Esophagus squamous epithelium (tissue), 5 donors: ENCODE measurements at places on chromosomes 12 and 14.

DNA sequence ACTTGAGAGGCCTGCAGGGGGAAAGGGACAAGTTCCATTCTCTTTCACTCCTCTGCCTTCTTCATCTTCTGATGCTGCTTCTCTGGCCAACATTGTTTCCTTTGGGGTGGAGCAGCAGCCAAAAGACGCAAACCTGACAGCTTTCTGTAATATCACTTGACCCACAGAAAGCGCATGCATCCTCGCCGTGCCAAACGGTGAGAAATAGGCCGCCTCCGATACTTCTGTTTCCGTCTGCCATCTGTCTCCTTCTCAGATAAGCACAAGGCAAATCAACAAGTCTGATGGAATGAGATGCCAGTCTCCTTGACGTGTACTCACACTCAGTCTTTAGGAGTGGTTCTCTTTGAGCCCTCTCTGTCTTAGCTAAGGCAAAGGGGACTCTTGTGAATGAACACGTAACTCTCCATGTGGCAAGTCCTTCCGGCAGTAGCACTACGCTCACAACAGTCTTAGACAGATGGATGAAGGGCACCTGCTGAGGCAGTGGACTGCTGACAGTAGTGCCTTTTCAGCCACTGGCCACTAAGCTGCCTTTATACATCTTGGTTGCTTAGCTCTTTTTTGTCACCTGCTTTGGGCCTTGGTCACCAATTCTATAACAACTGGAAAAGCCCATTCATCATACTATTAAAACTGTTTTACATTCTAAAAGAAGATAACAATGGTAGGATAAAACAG lies 214.1 kb downstream of the FBXL14 start:
- no peak for DNase-seq

DNA sequence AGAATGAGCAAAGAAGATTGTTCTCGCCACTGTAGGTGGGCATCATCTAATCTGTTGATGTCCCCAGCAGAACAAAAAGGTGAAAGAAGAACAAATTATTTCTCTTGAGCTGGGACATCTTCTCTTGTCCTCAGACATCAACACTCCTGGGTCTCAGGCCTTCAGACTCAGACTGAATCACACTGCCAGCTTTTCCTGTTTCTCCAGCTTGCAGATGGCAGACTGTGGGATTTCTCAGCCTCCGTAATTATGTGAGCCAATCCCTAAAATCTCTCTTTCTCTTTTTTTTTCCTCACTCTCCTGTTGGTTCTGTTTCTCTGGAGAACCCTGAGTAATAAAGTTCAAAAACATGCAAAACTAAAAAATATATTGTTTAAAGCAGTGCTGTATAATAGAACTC lies 3.7 kb upstream of the TMPRSS12 start:
- DNase-seq, result no peak

- DNase-seq, result no peak
These were observed 1151.0 kb downstream of the BCL11B start for GRCh38 chr14:98120831-98121464.

DNA sequence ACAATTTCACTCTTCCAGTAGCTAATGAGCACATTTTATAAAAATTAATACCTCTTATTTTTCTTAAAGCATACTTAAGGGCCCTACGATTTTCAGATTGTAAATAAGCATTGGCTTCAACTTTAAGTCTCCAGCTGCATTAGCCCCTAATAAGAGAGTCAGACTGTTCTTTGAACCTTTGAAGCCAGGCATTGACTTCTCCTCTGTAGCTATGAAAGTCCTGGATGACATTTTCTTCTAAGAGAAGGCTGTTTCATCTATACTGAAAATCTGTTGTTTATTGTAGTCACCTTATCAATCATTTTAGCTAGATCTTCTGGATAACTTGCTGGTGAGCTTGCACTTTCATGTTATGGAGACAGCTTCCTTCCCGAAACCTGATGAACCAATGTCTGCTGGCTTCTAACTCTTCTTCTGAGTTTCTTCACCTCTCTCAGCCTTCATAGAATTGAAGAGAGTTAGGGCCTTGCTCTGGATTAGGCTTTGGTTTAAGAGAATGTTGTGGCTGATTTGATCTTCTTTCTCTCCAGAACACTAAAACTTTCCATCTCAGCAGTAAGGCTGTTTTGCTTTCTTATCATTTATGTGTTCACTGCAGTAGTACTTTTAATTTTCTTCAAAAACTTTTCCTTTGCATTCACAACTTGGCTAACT lies 377.1 kb upstream of the RGS6 start:
- DNase-seq, result no peak

DNA sequence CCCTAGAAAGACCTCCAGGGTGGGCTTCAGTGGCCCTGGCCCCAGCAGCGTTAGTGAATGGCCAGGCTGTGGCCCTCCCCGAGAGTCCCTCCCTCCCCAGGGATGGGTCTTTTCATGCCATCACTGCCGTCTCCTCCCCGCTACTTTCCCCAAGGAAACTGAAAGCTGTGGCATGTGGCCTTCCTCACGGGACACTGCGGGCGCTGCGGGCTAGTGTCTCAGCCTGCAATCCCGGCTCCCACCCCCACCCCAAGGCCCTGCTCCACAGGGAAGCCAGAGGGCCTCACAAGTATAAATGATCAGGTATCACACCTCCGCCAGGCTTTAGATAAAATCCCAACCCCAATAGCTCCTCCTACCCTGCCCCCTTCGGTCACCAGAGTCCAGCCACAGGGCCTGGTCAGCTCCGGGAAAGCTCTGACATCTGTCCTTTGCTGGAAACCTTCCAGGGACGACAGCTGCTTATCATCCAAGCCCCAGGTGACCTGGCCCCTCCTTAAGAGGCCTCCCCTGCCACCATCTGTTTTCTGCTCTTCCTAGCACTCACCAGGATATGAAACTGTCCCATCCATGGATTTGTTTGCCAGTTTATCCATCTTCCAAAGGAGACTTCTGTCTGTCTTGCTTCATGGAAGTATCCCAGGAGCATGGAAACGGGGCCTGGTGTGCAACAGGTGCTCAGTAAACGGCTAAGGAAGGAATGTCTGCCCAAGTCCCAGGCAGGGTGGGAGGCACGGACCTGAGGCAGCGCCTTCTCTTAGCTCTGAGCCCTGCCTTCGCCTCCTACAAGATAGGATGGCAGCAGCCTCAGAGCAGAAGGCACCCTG lies 31.6 kb downstream of the CCDC85C start:
- DNase-seq, result no peak

DNA sequence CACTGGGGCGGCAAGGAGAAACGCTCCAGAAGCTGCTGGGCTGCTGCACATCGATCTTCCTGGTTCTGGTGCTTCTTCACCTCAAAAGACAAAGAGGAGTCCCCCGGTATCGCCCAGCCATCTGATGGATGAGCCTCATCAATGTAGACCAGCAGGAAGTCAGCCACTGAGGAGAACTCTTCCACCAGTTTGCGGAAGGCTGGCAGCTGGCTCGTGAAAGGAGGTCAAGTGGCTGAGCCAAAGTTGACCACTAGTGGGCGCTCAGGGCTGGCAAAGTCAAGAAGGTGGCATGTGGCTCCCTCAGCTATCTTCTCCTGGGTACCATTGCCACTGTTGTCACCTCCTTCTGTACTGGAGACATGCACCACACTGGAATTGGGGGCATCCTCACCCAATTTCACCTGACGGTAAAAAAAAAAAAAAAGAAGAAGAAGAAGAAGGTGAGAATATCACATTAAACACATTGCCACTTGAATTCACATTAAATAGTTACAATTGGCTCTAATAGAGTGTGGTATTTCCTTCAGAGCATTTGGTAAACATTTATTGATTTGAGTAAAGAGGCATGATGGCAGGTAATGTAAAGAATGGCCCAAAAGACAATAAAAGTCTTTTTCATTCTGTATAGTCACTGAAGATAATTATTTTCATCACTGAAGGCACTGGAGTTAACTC lies 8.3 kb downstream of the DIO2 start:
- no peak for DNase-seq

- DNase-seq, result no peak
These were observed 10.3 kb downstream of the WASHC3 start for GRCh38 chr12:102051431-102051965.

DNA sequence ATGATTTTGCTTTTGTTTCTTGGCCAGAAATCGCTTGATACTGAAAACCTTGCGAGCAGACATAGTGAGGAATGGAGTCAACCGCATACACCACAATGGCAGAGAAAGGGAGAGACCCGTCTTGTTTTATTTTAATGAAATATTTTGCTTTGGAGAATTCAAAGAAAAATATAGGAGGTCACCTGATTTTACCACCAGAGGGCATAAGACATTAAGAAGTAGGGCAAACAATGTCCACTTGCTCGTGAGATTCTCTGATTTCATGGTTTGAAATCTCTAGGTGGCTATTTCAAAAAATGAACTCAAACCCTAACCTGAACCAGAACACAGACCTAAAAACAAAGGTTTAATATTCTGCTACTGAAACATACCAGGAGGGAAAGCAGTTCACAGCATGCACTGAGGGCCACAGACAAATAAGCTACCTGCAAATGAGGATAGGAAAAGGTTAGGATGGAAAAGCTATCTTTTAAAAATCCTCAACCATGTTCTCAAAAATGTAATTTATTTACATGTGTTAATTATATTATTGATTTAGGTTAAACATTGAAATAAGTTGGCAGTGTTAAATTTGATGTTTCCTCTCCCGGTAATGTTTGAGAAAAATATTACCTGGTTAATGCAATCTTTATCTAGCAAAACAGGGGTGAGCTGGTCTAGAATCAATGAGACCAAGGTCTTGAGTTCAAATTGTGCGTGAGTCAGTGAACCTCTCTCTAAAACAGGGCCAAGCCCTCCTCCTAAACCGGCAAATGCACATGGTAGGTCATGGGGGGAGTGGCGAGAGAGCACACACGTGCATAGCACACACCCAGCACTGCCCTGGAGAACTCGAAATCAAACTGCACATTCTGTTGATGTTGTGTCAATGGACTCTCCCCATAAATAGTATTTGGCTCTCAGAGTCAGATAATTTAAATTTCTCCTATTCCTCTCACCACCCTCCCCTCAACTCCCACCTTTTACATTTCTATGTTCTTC lies 12.5 kb downstream of the IFNG-AS1 start:
- no peak for DNase-seq

- no peak for DNase-seq
These were observed 1010.1 kb upstream of the FLRT2 start for GRCh38 chr14:84519836-84520235.

DNA sequence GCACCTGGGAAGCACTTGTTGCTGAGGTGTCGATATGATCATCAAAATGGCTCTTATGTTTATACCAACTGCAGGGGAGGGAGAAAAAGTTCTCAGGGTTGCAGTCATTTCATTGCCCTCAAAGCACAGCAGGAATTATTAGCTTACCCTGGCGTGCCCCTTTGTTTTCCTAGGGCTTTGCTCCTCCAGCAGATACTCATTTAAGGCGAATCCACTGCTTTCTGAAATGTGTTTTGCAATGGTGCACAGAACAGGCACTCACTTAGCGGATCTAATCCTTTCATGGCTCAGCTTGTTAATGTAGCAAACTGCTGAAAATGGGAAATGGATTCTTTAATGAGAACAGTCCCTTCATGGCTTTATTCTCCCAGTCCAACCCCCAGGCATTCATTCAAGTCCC lies 76.7 kb downstream of the NKX2-1 start:
- no peak for DNase-seq

DNA sequence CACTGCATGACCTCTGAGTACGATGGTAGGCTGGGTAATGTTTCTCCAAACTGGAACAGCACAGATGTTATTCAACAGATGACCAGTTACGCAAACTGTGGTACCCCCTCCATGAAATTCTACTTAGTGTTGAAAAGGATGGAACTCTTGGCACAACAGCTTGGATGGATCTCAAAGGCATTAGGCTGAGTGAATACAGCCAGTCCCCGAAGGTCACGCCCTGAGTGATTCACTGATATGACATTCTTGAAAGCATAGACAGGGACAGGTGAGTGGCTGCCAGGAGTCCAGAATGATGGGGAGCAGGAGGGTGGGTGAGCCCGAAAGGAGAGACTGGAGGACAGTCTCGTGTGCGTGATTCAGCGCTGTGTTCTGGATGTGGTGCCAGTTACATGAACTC lies 187.5 kb upstream of the TMEM132C start:
- DNase-seq, result no peak

DNA sequence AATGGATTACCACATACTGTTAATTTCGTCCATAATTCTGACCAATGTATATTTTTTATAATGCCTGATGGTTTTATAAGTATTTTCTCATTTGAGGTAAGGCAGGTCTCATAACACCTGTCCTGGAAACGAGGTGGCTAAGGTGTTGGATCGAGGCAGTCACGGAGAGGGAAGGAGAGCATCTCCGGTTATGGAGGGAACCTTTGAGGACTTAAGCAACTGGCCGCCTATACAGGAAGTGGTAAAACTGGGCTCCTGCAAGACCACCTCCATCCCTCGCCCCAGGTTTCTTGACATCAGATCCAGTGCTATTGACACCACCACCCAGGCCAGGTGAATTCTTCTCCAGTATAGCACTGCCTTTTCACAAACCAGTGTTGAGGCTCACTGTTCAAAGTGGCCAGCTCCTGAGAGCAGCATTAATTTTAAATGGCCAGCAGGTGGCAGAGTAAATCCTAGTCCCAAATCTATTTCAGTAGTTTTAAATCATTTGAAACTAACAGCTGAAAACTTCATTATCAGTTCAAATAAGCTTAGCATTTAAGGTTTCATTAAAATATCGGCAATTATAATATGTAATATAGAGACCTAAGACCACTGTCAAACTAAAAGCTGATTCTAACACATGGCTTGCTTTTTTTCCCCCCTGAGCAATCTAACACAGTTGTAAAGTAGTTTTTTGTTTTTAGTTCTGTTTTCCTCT lies 100.8 kb downstream of the PPM1A start:
- DNase-seq, result no peak

DNA sequence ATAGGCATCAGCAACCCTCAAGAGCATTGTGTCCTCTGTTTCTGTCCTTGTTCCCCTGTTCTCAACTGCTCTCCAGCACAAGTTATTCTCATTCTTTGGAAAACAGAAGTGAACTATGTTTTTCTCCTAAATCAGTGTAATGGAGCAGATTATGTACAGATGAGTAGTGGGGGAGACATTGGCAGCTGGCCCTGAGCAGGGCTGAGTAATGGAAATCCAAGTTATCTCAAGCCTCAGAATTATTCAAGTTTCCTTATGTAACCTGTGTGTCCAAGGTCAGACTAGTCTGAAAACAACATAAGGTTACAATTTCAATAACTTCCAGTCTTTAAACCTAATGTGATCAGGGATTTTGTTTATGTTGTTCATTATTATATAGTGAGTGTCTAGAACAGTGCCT lies 116.1 kb upstream of the FUT8 start:
- DNase-seq, result no peak

GRCh38 chr14:26191123-26191522 lies 406.7 kb downstream of the NOVA1 start:
- no peak for DNase-seq

DNA sequence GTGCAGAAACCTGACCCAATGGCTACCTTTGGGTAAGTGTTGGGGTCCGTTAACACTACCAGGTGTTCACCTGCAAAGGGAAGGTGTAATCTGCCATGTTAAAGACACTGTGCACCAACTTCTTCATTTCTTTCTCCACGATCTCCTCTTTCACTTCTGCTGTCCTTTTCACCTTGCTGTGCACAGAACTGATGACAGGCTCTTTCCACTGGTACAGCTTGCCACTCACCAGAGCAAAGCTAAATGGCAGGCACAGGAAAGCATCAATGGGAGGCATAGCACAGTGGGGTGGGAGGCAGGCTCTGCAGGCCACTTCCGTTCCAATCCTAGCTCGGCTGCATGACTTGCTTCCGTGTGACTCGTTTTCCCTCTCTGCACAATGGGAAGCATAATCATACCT lies 2.6 kb upstream of the C12orf76 start:
- DNase-seq, result no peak

- no peak for DNase-seq
These were observed 53.5 kb downstream of the ADGRD1 start for GRCh38 chr12:131007031-131007739.

GRCh38 chr12:116171549-116171948 lies 105.9 kb downstream of the MED13L start:
- no peak for DNase-seq
